NT2/D1 (cell line): ENCODE measurements at places on chromosomes 13 and 19.

DNA sequence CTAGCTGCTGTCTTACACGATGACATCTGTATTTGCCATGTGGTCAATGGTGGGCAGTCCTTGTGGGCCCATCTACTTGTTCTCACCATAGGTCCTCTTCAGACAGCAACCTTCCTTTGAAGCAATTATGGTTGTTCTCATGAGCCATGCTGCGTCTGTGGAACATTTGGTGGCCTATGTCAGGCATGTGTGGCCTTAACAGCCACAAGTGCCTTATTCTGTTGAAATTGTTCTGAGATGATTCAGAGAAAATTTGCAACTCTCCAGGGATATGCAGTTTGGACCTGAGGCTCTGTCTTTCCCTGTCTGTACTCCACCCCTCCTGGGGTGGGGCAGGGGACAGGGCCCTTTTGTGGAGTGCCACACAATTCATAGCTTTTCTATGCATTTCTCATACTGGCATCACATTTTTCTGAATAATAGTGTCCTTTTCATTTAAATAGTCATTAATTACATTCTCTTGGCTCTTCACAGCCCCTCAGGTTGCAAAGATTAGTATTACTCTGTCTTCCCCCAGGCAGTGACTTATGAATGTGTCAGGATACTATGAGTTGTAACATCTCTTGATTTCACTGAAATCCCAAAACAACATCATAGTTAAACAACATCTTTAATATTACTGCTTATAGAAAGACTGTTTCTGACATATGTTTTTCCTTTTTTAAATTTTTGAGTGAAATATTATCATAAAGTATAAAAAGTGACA, 102.1 kb downstream of the ITGBL1 start:
- no peak for DNase-seq

GRCh38 chr19:53517114-53517741, 20.7 kb upstream of the ZNF331 start:
- DNase-seq: no peak

DNA sequence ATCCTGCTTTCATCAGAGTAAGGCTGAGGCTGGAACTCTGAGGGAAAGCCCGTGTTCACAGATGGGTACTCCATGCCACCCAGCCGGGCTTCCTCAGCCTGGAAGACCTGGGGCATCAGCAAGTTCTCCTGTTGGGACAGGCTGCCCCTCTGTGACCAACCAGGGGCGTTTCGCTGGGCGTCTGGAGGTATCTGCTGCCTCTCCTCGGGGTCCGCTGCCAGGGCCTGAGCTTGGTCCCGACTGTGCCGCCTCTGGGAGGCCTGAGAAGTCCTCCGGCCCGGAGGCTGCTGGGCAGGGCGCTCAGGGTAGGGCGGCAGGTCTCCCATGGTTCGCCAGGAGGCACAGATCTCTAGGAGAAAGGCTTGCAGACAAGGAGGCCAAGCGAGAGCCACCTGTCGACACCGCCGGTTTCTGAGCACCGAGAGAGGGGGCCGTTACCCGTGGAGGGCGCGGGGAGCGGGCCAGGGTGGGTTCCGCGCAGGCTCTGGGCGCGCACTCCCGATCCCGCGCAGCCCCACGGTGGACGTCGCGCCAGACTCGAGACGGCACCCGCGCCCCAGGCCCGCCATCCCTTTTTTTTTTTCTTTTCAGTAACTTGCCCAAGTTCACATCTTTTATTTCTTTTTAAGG, at the start of gene RSPH6A:
TSS of gene RSPH6A (minus strand) at position 458 of the 630 bp plus-strand sequence. CDS start at position 326, 132 bp downstream.
- DNase-seq: no peak

- DNase-seq: no peak
Measured at GRCh38 chr13:89165685-89166084, 1494.5 kb downstream of the SLITRK5 start.

GRCh38 chr13:27352698-27353097, 71.7 kb upstream of the GTF3A start:
- DNase-seq: no peak

DNA sequence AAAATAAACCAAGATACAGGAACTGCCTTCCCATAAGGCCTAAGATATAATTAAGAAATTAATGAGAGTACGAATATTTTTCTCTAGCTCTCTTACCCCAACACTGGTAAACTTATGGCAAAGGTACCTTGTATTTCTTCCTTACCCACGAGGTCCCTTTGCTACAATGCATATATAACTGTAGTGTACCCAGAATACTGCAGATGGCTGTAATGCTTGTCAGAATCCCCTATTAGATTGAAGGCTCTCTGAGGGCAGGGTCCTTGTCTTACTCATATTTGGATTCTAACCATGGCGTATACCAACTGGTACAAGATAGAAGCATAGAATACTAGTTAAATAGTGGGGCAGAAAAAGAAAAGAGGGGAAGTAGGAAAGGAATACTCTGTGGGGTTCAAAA, 15.1 kb downstream of the SLC25A30 start:
- no peak for DNase-seq

GRCh38 chr13:75178436-75178835, 303.5 kb downstream of the TBC1D4 start:
- no peak for DNase-seq

DNA sequence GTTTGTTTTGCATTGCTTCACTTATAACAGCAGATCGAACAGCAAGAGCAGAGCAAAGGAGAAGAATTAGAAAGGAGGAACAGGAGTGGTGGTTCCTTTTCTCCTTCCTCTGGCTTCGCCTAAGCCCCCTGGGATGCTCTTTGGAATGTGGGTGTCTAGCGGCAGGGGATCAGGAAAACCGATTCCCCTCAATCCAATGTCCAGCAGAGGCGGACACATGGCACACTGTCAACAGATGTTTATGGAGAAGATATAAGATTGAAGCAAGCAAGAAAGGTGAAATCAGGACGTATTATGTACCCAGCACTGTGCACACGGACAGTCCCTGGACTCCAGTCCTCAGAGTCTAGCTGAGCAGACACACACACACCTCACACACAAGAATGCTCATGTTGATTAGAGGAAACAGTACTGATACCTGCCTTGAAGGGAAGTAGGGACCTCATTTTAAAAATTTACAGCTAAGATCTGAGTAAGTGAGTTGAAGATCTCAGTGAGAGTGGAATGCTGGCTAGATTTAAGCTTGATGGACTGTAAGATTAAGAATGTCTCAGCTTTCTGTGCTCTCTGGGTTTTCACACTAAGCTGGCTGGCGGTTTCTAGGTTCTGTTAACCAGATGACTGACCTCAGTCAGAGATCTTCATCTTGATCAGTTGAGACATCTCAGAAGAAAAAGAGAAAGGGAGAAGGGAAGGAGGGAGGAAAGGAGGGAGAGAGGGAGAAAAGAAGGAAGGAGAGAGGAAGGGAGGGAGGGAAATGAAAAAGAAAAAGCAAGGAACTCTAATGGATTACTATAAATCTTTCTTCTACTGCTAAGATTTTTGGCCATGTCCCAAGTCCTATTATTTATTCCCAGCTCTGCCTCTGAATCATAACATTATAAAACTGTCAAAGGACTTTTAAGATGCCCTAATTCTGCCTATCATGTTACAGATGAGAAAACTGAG, 44.8 kb downstream of the FLT1 start:
- no peak for DNase-seq

- no peak for DNase-seq
Measured at GRCh38 chr13:48819376-48819775, 156.3 kb upstream of the FNDC3A start.

GRCh38 chr13:76764916-76765315, 121.3 kb downstream of the KCTD12 start:
- no peak for DNase-seq

DNA sequence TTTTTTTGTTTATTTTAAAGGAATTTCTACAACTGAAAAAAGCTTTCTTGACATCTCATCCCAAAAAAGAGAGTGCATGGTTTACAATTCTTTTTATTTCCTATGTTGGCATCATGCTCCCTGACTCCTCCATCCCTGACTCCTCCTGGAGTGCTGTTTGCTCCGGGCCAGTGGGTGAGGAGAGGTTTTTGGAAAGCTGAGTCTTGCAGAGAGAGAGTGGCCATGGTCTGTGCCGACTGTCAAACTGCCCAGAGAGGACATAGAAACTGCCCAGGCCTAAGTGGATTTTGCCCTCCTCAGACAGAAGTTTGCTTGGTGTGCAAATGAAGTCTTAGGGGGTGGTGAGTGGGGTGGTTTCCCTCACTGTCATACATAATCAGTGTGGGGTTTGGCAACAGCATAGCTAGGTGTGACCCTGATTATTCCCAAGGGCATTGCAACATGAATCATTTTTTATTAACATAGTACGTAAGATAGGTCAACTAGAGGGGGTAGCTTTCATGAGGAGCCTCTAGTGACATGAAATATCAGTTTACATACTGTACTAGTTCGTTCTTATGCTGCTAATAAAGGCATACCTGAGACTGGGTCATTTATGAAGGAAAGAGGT, 179.8 kb upstream of the UBL3 start:
- no peak for DNase-seq

GRCh38 chr13:75825594-75825993, 189.5 kb downstream of the LMO7 start:
- no peak for DNase-seq

- no peak for DNase-seq
Measured at GRCh38 chr13:31111136-31111535, 50.6 kb downstream of the HSPH1 start.

- DNase-seq: peak; percentile 68
Measured at GRCh38 chr19:2983351-2984214, 6.2 kb downstream of the TLE6 start.

DNA sequence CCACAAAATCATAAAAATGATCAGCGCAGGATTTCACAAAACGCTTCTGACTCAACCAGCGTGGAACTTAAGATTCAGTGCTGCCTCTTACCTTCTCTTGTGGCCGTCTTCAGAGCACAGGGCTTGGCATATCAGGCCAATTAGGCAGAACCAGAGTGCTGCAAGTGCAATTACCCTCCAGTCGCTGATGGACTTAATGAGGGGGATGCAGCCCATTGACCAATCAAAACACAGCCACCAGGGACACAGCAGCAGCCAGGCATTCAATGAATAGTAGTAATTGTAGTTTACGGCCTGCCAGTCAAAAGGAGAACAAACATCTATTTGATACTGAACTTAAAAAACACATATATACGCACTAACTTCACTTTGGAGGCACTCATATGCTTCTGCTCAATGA, 38.2 kb downstream of the TMTC4 start:
- DNase-seq: no peak

- no peak for DNase-seq
Measured at GRCh38 chr13:26050568-26051230, 1.1 kb downstream of the SHISA2 start.

- DNase-seq: peak; percentile 92
Measured at GRCh38 chr13:112905990-112906641, 62.9 kb upstream of the MCF2L start.

DNA sequence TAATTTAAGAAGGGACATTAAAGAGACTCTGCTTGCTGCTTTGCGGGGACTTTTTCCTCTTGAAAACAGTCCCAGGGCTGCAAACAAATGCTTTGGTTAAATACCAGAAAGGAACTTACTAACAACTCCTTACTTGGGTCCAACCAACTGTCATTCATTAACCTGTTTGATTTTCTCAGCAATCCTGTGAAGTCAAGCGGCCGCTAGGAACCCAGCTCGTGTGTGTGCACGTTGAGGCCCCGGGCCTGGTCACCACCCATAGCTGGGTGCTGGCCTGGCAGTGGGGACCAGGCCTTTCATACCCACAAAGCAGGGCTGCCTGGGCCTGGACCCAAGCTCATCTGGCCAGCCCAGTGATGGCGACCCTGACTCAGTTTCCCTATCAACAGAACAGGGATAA, 50.7 kb downstream of the C1QTNF9 start:
- no peak for DNase-seq

GRCh38 chr13:32316028-32316339, 676 bp downstream of the BRCA2 start:
- no peak for DNase-seq

DNA sequence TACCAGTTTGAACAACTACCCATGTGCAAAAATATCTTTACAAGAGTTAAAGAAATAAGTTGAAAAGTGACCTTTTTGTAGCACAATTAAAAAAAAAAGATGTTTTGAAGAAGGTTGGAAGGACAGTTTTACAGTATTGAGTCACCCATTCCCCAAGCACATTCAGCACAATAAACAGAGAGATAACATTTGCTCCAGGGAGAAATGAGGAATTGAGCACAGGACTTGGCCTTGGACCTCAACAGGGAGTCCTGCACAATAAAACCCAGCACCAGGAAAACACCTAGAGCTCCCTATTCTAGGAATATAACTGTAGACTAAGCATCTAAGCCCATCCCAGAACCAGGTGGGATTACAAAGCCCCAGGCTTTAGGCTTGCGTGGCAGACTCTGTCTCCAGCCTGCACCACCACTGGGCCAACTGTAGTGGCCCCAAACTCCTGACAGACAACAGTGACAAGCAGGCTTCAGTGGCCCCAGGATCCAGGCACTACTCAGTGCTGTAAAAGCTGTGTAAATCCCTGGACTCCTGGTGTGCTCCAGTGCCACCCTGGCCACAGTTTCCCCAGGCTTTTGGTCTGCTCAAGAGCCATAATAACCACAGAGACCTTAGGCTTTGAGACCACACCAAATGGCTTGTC, 857.2 kb downstream of the SLITRK1 start:
- no peak for DNase-seq

DNA sequence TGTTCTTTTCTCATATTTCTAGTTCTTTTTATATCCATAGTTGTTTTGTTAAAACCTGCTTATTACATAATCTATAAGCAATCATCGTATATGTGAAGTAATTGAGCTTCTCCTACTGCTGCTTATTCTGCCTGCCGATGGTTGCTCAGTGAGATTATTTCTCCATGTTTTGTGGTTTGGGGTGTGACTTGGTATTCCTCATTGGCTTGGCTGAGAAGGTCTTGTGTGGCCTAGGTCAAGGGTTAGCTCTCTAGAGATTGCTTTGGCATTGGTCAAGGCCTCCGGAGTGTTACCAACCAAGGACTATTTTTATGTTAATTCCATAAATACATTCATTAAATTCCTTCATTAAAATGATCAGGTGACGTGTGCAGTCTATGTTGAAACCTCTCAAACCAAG, 302.8 kb downstream of the MYO16 start:
- no peak for DNase-seq

DNA sequence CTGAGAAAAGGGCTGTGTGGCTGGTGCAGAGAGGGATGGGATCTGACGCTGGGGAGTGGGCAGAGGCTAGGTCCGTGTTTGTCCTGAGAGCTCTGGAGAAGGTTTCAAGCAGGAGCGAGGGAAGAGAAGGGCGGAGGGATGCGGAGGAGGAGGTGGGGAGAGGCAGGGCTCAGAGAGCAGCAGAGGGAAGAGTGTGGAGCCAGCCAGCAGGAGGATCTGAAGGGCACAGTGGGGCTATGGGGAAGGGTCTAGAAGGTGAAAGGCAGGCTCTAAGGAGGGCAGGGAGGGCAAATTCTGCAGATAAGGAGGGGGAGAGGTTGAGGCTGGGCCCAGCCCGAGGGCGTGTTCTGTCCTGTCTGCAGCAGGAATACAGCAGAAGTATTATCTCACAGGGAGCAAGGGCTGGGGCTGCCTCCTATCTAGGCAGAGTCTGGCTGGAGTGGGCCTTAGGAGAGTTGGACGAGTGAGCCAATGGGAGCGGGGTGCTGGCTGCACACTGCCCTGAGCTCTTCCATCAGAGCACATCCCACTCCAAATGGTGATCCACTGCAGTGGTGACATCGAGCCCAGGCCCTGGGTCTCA, 6.1 kb downstream of the AP2A1 start:
- no peak for DNase-seq
